Omental fat pad (tissue), 4 donors: ENCODE measurements at places on chromosomes 3 and 15. TPM values are rescaled to one million over a fixed set of nuclear protein-coding genes. Genes with fewer than 3 reads are reported as not detected.

TRAIP gene
- 1.8 TPM for total RNA-seq

OR5AC2 gene
- total RNA-seq = not detected

TMEM45A gene
- total RNA-seq = 27.9 TPM

LRRC34 gene
- total RNA-seq = 14.8 TPM

EXD1 gene
- not detected for total RNA-seq

ZIC1 gene
- total RNA-seq = not detected

UBE2E1 gene
- total RNA-seq = 72.8 TPM

GOLGA8Q gene
- 0.72 TPM for total RNA-seq

SSUH2 gene
- total RNA-seq = not detected

IMPG2 gene
- total RNA-seq = 0.32 TPM

ALG1L2 gene
- total RNA-seq = not detected

UACA gene
- 158 TPM for total RNA-seq

TGM5 gene
- total RNA-seq = not detected

SPINK8 gene
- total RNA-seq = not detected

CNTN6 gene
- not detected for total RNA-seq

PTPRG gene
- total RNA-seq = 172 TPM

CHL1 gene
- 64.2 TPM for total RNA-seq

FANCD2 gene
- 3.3 TPM for total RNA-seq

CRABP1 gene
- not detected for total RNA-seq

PCOLCE2 gene
- 70.3 TPM for total RNA-seq

C3orf20 gene
- total RNA-seq = 0.12 TPM

CPN2 gene
- total RNA-seq = 0.24 TPM

GOLGA8M gene
- 3.8 TPM for total RNA-seq

FRMD5 gene
- total RNA-seq = not detected

CELSR3 gene
- 1.2 TPM for total RNA-seq

GP5 gene
- 0.19 TPM for total RNA-seq

EPHA3 gene
- 2.8 TPM for total RNA-seq

MKRN2 gene
- 33.1 TPM for total RNA-seq

NCEH1 gene
- 9.3 TPM for total RNA-seq

RLBP1 gene
- total RNA-seq = not detected

CPLX3 gene
- not detected for total RNA-seq

MNS1 gene
- total RNA-seq = 0.84 TPM

EPHB3 gene
- 1.8 TPM for total RNA-seq

SLC25A20 gene
- total RNA-seq = 47.0 TPM

SLC6A20 gene
- total RNA-seq = 0.72 TPM

LRRIQ4 gene
- total RNA-seq = 0.25 TPM

SERINC4 gene
- not detected for total RNA-seq

ATP6V1A gene
- total RNA-seq = 53.4 TPM

CHRNB4 gene
- not detected for total RNA-seq

OSTN gene
- not detected for total RNA-seq

CRYBG3 gene
- 49.0 TPM for total RNA-seq

FSTL1 gene
- 861 TPM for total RNA-seq

CHST2 gene
- total RNA-seq = 7.3 TPM

CFAP44 gene
- 8.4 TPM for total RNA-seq

NPAP1 gene
- total RNA-seq = not detected
